Activated naive CD8-positive, alpha-beta T cell treated with anti-CD3 and anti-CD28 coated beads, Interleukin-2, amount 50 U/mL, for 16 hours (primary cell): ENCODE measurements at places on chromosomes 7 and 10.

- DNase-seq = no peak
These were observed 128.2 kb downstream of the SEMA3E start for GRCh38 chr7:83520726-83521125.

- DNase-seq = no peak
These were observed 30.8 kb upstream of the FXYD4 start for GRCh38 chr10:43340619-43341018.

- DNase-seq = no peak
These were observed at the start of gene ANKRD7 for GRCh38 chr7:118224521-118224920. Gene ANKRD7 (plus strand): TSS chr7:118224704. CDS start chr7:118224831, 127 bp downstream.

GRCh38 chr7:50584386-50584785, 19.2 kb upstream of the DDC start:
- no peak for DNase-seq

- DNase-seq = no peak
These were observed 323.5 kb downstream of the PHF14 start for GRCh38 chr7:11297126-11297625.

GRCh38 chr7:65746398-65746669, 126.5 kb upstream of the VKORC1L1 start:
- DNase-seq = no peak

GRCh38 chr10:75448166-75448565, 16.7 kb downstream of the LRMDA start:
- DNase-seq = no peak
